ENCODE measurements at places on chromosomes 2 and 18.

DNA sequence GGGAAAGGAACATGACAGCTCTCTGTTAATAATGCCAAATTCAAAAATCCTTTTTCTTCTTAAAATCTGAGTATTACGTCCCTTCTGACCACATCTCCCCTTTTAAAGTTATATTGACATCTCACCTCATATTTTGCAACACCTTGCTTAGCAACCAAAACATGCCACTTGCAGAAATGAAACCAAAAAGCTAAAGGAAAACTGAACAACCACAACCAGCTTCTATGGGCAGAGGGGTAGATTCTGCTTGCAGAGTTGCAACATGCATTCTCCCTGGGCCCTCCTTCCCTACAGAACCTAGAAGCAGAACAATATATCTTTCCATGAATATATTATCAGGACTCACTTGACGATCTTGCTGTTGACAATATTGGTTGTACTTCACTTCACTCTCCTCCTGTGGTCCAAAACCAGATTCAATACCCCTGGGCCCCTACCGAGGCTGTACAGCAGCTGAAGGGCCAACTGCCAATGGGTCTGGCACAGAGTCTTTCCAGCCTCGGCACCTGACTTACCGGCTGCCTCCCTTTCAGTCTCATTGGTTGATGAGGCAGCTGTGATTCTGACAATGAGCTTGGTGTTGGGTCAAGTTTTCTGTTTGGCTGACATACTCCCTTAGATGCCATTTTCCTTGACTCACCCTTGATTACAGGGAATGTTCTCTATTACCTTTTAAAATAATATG lies 616.6 kb downstream of the ZEB2 start:
- no peak for DNase-seq

DNA sequence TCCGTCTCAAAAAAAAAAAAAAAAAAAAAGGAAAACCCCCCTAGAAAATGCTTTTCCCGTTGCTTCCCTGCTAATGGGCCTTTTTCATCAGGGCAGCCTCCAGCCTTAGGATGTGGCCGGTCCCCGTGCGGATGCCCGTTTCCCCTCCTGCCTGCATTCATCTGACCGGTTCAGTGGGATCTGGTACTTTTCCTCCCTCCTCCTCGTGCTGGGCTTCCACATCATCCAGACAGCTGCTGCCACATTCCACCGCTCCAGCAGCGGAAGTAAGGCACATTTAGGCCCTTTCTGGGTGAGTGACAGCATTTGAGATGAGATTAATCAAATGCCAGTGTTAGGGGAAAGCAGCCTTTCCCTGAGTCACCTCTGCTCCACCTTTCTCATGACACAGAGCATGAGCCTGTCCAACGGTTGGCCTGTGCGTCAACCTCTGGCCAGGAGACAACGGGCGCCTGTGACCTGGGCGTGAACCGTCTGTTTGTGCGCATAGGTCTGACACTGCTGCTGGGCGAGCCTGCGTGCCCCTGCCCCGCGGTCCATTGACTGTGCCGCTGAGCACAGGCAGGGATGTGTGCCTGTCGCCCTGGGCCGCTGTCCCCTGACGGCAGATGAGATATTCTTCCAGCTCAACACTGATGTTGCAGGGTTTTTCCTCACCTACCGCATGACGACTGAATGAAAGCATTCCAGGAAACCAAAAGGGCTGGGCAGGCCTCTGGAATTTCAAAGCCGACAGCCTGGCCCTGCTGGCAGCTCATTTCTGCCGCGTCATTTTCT lies 174.0 kb downstream of the TGIF1 start:
- DNase-seq: no peak

DNA sequence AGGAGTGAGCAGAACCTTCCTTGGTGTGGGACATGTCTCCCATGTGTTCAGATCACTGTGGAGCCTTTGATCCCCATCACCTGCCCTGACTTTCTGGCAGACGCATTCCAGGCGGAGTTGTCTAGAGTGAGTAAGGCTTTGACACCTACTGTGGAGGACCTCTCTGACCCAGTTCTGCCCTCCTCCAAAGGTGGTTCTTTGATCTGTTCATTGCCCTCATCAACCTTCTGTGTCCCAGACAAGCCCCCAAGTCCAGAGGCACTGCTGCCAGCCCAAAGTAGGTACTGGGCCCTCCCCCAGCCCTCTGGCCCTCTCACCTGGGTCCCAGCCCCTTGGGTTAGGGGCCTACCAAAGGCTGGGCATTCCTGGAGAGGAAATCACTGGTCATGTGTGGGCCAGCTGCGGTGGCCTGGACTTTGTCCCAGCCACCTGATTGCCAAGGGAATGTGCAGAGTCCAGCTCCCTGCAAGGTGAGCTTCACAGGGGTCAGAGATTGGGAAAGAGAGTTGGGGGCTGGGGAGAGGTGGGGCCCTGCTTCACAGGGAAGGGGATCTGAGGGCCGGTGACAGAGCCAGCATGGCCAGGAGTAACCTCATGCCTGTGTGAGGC lies 12.1 kb upstream of the FAHD2A start:
- DNase-seq: no peak

DNA sequence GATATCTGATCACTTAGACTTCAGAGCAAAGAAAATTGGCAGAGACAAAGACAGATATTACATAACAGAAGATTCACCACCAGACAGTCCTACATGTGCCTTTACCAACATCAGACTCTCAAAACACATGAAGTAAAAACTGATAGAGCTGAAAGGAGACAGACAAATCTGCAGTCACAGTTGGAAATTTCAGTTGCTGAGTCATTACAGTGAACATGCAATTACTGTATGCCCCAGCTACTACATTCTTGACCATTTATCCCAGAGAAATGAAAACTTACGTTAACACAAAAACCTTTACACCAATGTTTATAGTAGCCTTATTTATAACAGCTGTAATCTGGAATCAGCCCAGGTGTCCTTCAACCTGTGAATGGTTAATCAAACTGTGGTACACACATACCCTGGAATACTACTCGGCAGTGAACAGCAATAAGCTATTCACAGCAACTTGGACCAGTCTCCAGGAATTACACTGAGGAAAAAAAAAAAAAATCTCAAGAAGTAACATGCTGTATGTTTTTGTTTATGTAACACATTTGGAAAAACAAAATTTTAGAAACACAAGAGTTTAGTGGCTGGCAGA lies 7.5 kb upstream of the SCLY start:
- DNase-seq: no peak

DNA sequence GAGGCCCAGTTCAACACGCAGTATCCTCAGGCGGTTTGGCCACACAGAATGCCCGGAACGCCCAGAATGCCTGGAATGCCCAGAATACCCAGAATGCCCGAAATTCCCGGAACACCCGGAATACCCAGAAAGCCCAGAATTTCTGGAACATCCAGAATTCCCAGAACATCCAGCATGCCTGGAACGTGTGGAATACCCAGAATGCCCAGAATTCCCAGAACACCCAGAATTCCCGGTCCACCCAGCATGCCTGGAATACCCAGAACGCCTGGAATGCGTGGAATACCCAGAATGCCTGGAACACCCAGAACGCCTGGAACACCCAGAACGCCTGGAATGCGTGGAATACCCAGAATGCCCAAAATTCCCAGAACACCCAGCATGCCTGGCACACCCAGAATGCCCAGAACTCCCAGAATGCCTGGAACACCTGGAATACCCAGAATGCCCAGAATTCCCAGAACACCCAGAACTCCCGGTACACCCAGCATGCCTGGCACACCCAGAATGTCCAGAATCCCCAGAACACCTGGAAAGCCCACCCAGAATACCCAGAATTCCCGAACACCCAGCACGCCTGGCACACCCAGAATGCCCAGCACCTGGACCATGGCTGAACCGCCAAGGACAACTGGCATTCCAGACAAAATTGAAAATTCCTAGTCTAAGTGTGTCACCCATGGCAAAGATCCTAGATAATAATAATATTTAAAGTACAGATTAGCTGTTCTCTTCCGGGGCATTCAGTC lies 487.4 kb upstream of the SALL3 start:
- no peak for DNase-seq

DNA sequence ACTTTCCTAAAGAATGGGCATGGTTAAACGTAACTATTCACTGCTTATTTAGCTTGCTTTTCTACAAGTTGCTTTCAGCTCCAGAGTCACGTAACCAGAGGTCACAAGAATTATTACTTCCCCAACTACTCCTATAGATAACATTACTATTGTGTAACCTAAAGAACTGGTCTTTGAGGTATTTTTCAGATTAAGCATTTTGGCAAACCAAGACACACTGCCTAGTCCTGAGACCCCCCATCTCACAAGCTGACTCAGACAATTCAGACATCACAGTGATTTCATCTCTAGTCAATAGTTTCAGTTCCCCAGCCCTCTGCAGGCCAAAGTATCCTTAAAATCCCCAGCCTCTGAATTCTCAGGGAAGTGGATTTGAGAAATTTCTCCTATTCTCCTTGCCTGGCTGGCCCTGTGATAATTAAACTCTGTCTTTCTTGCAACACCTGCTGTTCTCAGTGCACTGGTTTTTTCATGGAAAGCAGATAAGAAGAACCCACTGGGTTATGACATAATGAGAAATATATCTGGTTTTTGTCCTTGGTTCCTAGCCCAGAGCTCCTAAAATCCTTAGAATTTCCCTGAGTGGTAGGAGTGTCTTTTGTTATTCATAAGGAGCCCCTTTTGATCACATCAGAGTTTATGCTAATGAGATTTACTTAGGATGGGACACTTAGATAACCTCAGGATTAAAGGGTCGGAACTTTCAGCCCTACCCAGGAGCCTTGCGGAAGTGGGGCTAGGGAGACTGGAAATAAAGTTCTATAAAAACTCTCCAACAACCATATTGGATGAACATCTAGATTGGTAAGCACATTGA lies 1310.8 kb upstream of the CHAC2 start:
- DNase-seq: no peak

DNA sequence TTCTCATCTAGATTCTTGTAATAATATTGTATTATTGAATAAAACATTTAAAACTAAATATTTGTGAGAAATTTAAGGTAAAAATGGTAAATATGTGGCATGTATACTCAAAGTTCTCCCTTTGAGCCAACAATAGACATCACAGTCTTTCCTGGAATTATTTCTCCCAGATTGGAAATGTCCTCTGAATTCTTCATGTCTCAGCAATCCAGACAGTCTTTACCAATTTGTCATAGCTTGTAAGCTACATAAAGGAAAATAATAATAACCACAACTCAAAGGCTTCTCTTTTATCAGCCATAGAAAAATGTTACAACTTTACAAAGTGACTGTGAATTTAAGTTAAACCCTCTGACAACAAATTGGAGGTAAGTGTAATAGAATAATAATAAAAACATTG lies 784.9 kb downstream of the EPHA4 start:
- DNase-seq: no peak

- DNase-seq: no peak
Observed at GRCh38 chr2:35463805-35464596, 891.6 kb upstream of the CRIM1 start.

DNA sequence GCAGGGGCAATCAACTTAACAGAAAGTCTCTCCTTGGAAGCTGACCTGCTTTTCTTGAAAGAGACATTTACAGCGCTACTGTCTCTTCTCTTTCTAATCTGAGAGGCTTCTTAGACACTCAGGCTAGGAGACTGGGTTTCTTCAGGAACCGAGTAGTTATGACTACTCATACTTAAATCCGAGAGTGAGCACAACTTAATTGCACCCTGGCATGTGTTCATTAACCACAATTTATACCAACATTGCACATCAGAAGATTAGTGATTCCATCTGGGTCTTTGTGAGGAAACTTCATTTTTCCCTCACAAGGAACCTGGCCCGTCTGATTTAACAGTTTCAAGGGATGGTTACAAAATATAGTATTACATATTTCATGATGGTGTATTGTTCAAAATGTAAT lies 176.9 kb downstream of the UBE2E3 start:
- no peak for DNase-seq

DNA sequence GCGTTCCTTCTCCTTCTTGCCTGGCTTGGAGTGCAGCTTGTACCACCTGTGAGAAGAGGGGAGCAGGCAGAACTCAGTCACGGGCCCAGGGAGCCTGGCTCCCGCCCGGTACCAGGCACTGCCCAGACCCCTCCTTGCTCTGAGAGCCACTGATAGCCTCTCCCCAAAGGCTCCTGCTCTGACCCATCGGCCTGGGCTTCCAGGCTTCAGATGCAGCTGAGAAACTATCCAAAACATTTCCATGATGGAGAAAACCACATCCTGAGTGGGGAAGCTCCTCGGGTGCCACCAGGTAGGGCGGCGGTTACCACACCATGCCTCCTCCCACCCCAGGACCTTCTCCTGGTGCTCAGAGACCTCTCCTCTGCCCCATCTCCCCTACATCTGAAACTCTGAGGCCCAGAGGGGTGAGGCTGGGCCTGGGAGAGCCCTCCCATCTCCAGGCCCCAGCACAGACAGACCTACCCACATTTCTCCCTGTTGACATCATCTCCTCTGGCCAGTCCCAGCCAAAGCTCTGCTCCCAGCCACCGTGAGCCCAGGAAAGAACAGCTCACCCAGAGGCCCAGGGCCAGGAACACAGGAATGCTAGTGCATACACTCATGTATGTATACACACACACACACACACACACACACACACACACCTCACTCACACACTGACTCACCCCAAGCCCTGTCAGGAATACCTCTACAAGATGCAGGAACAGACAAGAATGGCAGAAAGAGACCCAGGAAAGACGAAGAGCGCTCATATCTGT lies 17.9 kb upstream of the SFXN5 start:
- no peak for DNase-seq

DNA sequence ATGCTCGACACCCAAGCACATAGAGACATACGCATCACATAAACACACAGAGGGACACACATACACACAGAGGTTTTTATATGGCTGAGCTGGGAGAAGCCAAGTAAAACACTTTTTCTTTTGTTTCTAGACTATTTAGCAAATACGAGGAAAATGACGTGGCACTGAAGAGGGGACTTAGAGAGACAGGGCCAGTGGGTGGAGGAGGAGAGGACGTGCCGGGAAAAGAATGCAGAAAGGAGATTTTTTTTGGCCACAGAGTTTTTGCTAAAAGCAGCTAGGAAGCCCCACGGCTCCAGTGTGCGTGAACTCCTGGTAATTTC lies 168.5 kb upstream of the KLF7 start:
- DNase-seq: no peak

DNA sequence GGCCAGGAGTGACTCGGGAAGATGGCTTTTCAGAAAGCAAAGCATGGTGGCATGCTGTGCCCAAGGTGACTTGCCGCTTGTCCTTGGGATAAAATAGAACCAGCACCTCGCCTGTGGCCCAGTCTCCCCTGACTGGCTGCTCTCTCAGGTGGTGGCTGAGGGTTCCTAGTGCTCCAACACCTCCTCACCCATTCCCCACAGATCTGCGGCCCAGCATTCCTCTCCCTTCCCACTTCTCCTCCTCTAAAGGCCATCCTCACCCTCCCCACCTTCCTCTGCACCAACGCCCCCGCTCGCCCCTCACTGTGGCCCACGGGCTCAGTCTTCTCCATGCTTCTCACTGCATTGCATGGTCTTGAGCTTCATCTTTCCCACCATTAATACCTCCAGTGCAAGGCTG lies 132.4 kb downstream of the PXDN start:
- DNase-seq: no peak

All from NCI-H146 (cell line).